ENCODE measurements at places on chromosomes 16 and 17.

DNA sequence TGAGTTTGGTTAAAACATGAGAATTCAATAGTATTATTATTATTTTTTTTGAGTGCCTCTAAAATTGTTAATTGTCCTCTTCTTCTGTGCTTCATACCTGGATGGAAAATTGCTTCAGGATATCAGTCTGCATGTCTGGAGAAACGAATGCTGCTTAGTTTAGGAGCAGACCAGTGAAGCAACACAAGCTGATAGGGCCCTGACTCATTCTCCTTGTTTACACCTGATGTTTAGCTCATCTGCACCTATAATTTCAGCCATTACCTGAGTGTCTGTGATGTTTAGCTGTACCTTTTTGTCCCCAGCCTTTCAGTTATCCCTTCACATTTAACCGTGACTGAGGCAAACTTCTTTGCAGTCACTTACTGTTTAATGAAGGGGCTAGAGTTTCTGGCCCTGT, 14.8 kb downstream of the SNTB2 start:
- peak; percentile 30 for DNase-seq

DNA sequence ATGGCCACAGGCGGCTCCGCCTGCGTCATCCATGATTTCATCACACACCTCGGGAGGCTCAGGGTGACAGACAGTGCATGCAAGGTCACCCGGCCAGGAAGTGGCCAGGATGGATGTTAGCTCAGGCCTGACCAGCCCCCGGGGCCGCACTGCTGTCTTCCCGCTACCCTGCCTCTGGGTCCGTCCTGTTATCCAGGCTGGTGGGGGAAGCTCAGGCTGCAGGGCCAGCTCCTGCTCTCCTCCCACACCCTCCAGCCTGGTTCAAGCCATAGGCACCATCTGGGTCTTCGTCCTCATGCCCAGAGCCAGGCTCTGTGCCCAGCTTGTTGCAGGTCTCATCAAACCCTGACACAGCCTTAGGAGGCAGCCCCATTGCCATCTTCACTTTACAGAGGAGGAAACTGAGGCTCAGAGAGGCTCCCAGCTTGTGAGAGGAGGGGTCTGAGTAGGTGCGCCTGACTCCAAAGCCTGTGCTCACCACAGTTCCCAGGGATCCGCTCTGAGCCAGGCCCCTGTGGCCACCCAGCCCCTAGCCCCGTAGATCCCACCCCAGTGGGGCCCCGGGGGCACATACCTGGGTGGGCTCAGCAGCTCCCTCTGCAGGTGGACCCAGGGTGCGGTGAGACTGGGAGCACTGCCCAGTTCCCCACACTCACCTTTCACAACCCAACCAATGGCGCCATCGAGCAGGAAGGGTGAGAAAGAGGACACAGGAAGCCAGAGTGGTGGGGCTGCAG, 412 bp upstream of the ADGRG3 start:
- DNase-seq: peak; percentile 38

GRCh38 chr17:75559958-75560533, 27.6 kb upstream of the MYO15B start:
- no peak for DNase-seq

GRCh38 chr17:31629696-31630470, 229.2 kb downstream of the COPRS start:
- DNase-seq: peak; percentile 71

- DNase-seq: no peak
These were observed 4.8 kb downstream of the SOX8 start for GRCh38 chr16:986411-986810.

GRCh38 chr16:89601906-89602272, 11.6 kb upstream of the DPEP1 start:
- no peak for DNase-seq

DNA sequence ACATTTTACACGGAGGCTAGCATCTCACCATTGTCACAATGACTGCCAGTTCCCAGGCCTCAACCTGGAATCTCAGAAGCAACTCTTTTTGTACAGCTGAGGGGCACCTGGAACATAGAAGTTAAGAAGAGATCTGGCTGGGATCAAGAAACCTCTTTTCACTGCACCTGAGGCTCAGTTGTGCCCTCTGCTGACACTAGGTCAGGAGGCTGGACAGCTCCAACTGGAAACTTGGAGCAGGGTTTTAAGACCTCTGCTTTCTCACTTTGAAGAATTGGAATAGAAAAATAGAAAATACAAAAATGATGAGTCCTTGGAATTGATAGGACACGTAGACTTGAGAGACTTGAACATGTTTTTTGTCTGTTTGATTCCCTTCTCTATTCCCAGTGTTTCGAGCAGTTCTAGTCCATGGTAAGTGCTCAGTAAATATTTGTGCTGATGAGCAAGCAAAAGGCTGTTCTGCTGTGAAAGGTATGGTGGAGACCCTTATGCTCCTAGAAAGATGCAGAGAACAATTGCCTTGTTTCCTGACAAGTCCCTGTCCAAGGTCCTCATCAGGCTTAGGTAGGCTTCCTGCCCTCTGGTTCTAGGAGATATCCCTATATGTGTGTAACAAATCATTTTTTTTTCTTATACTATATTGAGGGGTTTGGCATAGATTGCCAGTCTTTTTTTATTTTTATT, 13.6 kb upstream of the PPM1D start:
- DNase-seq: peak; percentile 13

DNA sequence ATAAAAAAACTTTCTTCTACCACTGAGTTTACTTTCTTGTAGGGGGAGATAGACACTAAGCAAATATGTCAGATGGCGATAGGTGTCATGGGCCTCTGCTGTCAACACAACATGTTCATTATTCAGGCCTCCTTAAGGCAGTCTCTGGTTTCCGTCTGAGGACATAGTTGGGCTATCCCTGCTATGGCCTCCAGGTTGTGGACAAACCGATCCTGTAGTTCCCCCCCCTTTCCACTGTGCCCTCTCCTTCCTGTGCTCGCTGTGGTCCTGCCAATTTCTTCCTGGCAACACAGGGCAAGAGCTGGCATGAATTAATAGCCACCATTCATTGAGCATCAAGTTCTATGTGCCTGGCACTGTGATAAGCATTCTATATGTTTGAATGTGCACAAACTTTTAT, 81.0 kb upstream of the HS3ST2 start:
- DNase-seq: no peak

GRCh38 chr16:89156740-89157645, 14.6 kb upstream of the CDH15 start:
- DNase-seq: no peak

DNA sequence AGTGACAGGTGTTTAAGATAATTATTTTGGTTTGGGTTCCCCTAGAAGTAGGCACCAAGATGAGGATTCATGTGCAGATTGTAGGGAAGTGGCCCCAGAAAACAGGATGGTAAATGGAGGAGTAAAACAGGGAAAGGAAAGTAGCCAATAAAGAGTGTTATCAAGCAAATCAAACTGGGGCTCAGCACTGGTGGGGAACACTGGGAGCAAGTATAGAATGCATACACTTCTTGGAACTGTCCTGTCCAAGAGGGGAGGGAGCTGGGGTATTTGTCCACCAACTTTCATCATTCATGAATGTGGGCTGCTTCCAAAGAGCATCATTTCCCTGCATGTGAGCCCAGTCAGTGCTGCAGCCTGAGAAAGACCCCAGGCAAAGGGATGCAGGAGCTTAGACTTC, 215.7 kb upstream of the IRX5 start:
- DNase-seq: no peak

- no peak for DNase-seq
These were observed 155.3 kb downstream of the C16orf78 start for GRCh38 chr16:49528866-49529288.

DNA sequence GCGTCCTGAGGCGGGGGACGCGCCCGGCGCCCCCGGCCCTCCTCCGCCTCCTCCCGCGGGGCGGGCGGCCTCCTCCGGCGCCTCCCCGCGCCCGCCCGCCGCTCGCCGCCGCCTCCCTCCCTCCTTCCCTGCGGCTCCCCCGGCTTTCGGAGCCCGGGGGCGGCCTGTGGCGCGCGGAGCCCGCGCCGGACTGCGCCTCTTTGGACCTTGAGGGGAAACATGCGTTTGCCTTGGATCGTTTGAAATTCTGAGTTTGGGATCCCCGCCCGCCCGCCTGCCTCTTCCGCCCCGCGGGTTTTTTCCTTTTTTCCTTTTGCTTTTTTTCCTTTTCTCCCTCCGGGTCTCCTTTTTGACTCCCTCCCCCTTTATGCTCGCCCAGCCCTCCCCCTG, 390 bp downstream of the ZNRF1 start:
- DNase-seq: no peak

GRCh38 chr17:4998732-4999429, 1.1 kb downstream of the KIF1C start:
- no peak for DNase-seq

DNA sequence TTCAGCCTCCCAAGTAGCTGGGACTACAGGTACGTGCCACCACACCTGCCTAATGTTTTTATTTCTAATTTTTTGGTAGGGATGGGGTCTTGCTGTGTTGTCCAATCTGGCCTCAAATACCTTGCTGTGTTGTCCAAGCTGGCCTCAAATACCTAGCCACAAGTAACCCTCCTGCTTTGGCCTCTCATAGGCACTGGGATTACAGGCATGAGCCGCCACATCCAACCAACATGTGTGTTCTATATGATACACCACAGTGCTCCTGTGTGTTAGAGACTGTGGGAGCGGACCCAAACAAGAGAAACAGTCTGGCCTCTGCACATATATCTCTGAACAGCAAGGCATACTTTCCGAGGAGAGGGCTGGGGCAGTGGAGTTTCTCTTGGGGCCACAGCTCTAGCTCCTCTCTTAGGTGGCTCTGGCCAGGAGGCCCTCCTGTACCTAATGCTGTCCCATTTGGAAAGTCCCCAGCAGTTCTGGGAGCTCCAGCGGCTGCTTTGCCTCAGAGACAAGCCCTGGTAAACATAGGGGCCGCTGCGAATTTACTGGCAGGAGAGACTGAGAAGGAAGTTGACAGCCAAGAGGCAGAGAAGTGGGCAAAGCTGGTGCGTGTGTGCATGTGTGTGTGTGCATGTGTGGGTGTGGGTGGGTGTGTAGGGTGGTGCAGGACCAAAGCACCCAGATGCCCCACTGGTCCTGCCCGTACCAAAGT, 95.0 kb downstream of the RAB11FIP4 start:
- DNase-seq: no peak
